ENCODE measurements at places on chromosomes 3 and 15. TPM values are rescaled to one million over a fixed set of nuclear protein-coding genes. Genes with fewer than 3 reads are reported as not detected.

UTS2B gene
- total RNA-seq = 0.20 TPM

GRIP2 gene
- 0.27 TPM for total RNA-seq

LTF gene
- total RNA-seq = 1.6 TPM

DPH6 gene
- total RNA-seq = 12.2 TPM

SHF gene
- 8.6 TPM for total RNA-seq

UBXN7 gene
- 17.1 TPM for total RNA-seq

SH2D7 gene
- not detected for total RNA-seq

DNA sequence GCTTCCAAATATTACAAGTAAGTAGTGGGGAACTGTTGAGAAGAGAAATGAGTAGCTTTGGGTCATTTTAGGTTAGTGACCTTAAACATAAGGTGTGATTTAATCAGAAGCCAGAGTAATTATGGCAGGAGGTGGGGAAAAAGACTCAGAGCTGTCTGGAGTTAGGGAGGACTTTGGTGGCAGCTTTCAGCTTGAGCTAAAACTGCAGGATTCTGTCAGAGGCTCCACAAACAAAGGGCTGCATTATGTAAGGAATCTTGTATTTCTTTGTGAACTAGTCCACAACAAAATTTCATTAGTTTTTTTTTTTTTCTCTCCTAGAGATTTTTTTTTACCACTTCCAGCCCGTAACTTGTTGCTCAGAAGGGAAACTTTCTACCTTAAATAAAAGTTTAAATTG lies 345.3 kb downstream of the TIGIT start:
- no peak for ATAC-seq

DNA sequence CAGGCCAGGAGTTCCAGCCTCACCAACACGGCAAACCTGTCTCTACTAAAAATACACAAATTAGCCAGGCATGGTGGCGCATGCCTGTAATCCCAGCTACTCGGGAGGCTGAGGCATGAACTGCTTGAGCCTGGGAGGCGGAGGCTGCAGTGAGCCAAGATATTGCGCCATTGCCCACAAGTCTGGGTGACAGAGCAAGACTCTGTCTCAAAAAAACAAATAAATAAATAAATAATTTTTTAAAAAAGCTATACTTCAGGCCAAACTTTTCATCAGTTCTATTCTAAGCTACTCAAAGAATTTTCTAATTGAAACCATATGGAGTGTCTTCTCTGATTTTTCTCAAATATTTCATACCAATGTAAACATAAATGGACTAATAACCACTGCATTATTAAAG lies 43.5 kb downstream of the PHC3 start:
- ATAC-seq = no peak

GRCh38 chr3:123256256-123256655 lies 54.5 kb downstream of the SEC22A start:
- no peak for ATAC-seq

DNA sequence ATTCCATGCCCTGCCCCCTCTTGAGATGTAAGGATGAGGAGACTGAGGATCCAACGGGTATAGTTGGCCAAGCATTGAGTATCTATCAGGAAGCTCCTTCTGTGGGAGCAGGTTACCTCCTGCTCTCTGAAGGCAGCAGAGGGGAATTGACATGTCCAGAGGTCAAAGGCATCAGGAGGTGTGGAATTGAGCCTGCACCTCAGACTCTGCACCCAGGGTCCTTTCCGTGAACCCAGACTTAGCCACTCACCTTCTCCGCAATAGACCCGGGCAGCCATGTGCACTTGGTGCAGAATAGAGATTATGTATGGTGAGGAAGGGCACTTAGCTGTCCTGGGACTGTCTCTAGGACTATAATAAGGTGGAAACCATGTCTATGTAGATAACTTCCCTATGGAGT lies 399.0 kb upstream of the TPM1 start:
- no peak for ATAC-seq

- peak; percentile 41 for ATAC-seq
Measured at GRCh38 chr15:48925714-48926223, 38.0 kb downstream of the SHC4 start.

- ATAC-seq = no peak
Measured at GRCh38 chr15:70375586-70375985, 277.9 kb upstream of the TLE3 start.

DNA sequence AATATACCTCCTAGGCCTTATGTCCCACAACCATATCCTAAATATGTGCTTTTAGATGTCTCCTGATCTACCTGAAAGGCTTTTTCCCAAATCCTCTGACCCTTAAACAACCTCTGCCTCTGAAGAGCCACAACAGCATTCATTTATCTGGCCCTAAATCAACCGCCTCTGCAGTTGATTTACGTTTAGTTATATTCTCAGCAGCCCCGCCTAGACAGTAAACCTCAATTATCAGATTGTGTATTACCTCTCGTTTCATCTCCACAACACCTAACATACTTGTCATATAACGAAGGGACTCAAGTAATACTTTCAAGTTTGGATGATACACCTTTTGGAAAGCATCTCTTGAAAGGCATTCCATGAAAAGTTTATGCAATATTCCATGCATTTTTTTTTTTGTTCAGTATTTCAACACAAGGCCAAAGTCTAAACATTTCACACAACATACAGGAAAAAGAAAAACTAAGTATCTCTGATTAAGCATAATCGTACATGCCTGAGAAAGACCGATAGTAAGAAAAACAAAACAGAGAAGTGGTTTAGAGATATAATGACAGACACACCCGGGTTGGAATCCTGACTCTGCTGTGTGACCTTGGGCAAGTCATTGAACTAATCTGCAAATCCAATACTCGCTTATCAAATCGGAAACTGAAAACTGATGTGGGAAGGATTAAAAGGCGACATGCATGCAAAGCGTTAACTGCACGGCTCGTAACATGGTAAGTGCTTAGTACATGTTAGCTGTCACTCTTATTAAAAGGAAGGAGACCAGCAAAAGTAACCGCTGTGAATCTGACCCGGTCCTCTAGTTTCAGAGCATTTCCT lies 778 bp downstream of the CRBN start:
- no peak for ATAC-seq

DNA sequence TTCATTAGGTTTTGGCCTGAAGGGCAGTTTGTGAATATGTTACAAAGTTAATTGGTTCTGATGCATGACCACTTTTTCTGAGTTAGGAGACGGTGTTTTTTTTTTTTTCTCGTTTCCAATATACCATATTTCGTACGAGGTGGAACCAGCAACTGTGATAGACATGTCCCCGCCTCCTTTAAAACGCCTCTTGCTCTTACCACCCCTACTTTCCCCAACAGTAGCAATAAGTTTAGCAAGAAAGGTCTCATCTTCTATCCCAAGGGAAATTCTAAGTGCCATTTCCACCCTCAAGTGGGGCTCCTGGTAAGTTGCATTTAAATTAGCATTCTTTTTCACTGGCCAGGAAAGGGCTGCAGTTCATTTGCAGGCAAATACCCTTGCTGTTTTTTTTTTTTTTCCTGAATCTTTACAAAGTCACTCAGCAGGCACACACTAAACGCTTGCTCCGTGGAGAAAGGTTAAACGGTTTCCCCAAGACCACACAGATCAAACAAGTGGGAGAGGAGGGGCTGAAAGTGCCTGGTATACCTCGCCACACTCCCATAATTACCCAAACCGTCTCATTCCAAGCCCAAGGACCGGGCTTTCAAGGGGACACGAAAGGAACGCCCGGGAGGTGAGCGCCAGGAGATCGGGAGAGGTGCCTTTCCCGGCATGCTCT lies 39.5 kb upstream of the MGA start:
- no peak for ATAC-seq

GRCh38 chr15:51198701-51199232 lies 104.1 kb upstream of the TNFAIP8L3 start:
- ATAC-seq = no peak

DNA sequence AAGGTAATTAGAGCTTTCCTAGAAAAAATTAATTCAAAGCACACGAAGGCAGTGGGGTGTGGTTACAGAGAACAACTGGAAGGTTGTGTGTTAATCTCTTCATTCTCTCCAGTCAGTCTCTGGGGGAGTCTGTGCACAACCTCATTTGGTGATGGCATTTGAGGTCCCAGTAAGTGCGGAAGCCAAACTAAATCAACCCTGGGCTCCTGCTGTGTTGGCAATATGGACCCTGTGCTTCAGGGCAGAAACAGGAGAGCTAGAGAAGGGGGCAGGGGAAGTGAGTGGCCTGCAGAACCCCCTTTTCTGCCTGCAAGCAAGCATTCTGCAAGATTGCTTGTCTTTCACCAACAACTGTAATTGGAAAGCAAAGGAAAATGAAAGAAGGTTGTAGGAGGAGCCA lies 195.9 kb upstream of the ST8SIA2 start:
- no peak for ATAC-seq

DNA sequence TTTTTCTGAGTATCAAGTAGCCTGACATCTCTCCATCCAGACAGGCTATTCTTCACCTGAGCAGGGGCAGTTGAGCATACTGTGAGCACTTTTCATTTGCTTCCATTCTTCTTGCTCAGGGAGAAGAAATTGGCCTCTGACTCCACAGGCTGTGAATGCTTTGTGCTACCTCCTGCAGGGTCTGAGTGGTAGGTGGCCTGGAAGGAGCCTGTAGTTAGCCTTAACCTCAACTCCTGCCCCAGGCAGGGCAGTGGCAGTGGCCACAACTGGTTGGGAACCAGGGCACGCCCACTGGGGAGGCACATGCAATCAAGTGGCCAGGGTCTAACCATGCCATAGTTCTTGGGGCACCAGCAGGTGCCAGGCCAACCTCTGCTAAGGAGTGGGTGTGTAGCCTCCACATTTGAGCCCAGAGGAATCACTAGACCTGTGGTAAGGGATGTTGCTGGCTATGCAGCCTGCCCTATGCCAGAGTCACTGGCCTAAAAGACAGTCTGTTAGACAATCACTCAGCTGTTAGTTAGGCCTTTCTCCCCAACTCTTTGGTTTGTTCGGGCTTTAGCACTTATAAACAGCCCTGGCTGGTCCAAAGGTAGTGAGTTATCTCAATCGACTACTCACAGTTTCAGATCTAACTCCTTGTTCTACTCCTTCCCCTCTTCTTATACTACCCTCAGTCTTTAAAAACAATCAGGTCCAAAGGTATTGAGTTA lies 7.4 kb downstream of the C3orf62 start:
- ATAC-seq = no peak

- ATAC-seq = no peak
Measured at GRCh38 chr3:8972639-8973038, 9.4 kb upstream of the RAD18 start.

GRCh38 chr15:81910355-81911021 lies 135.3 kb downstream of the MEX3B start:
- ATAC-seq = no peak
